ENCODE measurements at places on chromosomes 1 and 21.
A peak's percentile ranks its signal among the peaks of the same experiment; 100 is the strongest.

- no peak for DNase-seq
Measured at GRCh38 chr1:236204656-236205055, 62.3 kb downstream of the GPR137B start.

DNA sequence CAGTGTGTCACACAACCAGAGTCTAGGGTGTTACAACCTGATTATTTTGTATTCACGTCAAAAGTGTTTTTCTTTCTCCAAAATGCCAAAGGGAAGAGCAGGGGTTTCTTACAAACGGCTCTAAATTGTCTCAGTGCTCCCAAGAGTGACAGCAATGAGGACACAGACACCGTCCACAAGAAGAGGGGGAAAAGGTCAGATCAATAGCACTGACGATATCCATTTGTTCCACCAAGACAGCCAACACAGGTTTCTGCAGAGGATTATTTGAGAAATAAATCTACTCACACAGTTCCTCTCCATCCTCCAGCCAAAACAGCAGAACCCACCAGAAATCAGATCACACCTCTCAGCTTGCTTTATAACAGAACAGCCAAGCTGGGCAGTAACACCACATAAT, 193.9 kb downstream of the SEC16B start:
- DNase-seq, result no peak

GRCh38 chr1:154453574-154454352, 48.3 kb upstream of the TDRD10 start:
- DNase-seq, result no peak

DNA sequence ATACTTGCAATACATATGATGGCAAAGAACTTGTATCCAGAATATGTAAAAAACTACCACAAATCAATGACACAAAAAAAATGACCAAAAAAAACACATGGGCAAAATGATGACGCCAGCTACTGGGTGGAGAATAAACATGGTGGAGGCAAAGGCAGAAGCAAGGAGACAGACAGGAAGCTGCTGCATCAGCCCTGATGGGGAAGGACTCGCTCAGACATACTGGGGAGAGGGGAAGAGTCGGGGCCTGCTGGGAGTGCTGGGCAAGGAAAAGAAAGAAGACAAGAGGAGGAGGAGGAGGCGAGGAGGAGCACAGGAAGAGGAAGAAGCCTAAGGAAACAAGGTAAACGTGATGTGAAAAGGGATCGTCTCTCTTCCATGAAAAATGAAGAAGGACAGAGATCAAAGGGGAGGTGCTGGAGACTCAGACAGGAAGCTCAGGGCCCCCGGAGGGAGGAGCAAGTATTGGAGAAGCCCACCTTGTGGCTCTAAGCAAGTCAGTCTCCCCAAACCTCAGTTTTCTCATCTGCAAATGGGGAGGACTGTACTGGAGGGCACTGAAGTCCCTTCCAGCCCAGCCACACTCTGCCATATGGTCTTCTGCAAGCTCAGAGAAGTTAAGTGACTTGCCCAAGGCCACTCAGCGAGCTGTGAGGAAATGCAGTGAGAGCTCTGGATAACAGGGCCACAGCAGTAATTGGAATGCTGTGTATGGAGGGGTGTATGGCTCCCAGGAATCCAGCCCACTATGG, 24.2 kb downstream of the OLFML2B start:
- DNase-seq, result no peak

DNA sequence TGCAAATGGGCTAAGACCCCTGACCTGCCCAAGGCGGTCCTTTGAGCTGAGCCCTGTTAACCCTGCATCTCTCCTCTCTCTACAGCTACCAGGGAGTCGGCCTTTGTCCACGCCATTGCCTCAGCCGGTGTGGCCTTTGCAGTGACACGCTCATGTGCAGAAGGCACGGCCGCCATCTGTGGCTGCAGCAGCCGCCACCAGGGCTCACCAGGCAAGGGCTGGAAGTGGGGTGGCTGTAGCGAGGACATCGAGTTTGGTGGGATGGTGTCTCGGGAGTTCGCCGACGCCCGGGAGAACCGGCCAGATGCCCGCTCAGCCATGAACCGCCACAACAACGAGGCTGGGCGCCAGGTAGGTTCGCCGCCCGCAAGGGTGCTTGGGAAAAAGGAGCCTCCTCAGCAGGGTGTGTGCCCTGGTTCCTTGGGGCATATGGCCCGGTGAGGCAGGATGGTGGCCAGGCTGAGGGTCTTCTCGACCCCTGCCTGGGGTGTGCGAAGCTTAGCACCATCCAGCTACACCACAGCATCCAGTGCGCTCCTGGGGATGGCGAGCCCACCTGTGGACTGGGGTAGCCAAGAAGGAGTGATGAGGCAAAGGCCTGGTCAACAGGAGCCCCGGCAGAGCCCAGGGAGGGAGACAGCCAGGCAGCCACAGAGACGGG, 31.8 kb upstream of the ARF1 start:
- DNase-seq, result no peak

DNA sequence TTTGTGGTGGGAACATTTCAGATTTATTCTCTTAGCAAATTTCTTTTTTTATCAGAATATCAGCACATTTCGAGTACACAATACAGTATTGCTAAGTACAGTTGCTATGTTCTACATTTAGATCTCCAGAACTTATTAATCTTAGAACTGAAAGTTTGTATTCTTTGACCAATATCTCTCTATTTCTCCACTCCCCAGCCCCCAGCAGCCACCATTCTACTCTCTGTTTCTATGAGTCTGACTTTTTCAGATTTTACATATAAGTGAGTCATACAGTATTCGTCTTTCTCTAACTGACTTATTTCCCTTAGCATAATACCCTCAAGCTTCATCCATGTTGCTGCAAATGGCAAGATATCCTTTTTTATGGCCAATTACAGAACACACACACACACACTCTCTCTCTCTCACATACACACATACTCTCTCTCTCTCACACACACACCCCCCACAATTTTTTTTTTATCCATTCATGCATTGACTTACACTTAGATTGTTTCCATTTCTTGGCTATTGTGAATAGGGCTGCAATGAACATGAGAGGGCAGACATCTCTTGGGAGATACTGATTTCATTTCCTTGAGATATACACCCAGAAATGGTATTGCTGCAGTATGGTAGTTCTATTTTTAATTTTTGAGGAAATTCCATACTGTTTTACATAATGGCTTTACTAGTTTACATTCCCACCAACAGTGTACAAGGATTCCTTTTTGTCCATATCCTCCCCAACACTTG, 15.7 kb downstream of the RPTN start:
- DNase-seq, result no peak

DNA sequence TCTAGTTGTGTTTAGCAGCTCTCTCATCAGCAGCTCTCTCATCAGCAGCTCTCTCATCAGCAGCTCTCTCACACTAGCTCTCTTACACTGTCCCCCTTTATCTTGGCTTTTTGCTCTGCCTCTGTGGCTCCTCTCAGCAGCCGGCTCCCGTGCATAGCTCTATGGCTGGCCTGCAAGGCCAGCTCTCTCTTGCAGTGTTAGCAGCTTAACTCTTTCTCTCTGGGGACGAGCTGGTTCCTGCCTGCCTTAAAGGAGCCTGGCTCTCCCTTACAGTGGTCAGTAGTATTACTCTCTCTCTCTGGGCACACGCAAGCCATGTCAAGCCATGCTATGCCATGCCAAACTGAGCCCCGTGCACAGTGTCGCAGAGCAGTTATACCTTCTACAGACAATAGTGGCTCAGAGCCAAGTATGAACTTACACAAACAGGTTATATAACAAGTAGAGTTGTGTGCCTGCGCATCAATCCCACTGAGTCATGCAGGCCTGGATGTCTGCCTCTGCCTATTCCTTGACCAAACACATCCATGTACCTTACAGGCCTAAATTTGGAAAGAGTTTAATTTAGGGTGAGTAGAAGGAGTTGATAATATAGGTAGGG, 295.9 kb downstream of the TPR start:
- no peak for DNase-seq

GRCh38 chr1:165070675-165071074, 285.8 kb downstream of the LMX1A start:
- DNase-seq, result no peak

- DNase-seq, result peak; percentile 63
Measured at GRCh38 chr1:187645651-187646050, 816.9 kb downstream of the PLA2G4A start.

- DNase-seq, result peak; percentile 47
Measured at GRCh38 chr1:60234776-60235175, 161.2 kb upstream of the C1orf87 start.

DNA sequence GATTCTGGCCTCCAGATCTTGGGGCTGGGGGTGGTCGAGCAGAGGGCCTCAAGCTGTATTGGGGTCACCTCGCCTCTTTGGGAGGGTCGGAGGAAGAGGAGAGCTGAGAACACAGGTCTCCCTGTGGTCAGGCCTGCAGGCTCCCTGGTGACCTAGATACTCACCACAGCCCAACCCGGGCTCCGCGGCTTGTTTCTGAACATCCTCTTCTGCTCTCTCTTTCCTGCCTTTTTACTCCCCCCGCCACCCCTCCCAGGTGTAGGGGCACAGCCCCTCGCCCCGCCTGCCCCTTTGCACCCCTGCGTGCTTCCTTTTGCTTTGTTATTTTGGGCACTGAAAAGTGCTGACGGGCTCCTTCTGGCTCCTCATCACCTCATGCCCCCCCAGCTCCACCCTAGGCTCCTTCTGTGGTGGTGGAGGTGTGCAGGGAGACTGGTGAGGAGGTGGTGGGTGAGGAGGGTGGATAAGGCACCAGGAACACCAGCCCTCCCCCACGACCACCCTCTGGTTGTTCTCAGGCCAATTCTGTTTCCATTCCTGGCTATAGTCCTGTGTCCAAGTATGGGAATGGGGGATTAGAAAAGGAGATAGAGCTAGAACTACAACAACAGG, 10.6 kb upstream of the LINGO4 start:
- no peak for DNase-seq

DNA sequence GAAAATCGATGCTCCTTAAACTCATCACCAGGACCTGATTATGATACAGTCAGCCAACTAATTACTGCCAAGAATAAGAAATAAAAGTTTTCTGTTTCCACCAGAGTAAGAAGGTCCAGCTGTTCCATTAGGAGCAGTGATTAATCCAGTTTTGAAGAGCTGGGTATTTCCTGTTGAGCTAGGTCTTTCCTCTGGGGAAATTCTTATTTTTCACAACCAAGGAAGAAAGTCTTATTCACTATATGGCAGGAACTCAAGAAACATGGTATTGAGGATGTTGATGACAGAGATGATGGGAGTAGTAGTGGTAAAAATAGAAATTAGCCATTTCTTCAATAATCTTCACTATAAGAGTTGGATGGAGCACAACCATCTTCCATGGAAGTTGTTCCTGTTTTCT, 374.6 kb upstream of the RUNX1 start:
- DNase-seq, result no peak

GRCh38 chr1:156439036-156439776, 61.4 kb downstream of the MEF2D start:
- DNase-seq, result no peak

DNA sequence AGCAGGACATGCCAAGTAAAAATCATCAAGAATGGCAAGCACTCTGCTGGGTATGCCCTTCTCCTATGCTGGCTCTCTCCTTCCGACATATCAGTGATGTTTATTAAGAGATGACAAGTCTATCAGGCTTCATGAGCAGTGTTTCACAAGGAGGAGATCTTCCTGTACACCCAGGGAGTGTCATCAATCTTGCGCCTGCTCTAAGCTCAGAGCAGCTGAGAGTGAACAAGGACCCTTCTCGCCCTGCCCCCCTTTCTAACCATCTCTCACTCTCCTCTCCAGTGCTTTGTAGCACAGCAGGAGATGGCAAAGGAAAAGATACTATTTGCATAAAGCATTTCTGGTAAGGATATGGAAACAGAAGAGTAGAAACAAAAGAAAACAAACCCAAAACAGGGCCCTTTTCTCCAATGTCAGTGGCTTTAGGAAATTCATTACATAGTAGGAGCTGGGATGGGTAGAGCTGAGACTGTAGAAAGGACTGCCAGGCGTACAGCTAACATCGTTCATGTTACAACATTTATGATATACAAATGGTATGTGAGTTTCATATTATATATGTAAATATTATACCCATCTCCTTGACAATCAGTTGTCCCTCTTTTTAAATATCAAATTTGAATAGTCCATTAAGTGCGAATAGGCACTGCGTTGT, 201.7 kb downstream of the NUF2 start:
- DNase-seq, result no peak

- DNase-seq, result no peak
Measured at GRCh38 chr1:111998332-111998731, 8.9 kb upstream of the KCND3 start.

GRCh38 chr1:95679262-95679661, 445.3 kb downstream of the RWDD3 start:
- no peak for DNase-seq

- no peak for DNase-seq
Measured at GRCh38 chr1:47699492-47700235, 261.8 kb downstream of the FOXD2 start.

GRCh38 chr1:229989591-229990248, 77.3 kb upstream of the GALNT2 start:
- DNase-seq, result no peak

DNA sequence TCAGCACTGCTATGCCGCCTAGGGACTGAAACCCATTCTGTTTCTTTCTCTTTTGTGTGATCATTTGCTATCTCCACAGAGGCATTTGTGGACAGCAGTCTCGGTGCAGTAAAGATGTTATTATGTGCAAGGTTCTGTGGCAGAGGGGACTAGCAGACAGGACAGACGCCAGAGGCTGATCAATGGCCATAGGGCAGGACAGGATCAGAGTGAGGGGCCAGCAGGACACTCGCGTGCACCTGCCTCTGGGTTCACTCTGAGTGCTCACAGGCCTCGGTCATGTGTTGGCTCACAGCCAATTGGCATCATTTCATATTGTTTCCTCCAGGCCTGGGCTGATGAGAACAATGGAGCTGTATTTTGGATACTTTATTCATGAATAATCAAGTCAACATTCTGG, 212.6 kb downstream of the TGFB2 start:
- DNase-seq, result no peak

- DNase-seq, result no peak
Measured at GRCh38 chr1:45401524-45401923, 61.3 kb upstream of the MUTYH start.

GRCh38 chr1:85440612-85441011, 24.3 kb downstream of the DDAH1 start:
- DNase-seq, result no peak

GRCh38 chr1:215888159-215888558, 321.1 kb downstream of the KCTD3 start:
- peak; percentile 14 for DNase-seq

DNA sequence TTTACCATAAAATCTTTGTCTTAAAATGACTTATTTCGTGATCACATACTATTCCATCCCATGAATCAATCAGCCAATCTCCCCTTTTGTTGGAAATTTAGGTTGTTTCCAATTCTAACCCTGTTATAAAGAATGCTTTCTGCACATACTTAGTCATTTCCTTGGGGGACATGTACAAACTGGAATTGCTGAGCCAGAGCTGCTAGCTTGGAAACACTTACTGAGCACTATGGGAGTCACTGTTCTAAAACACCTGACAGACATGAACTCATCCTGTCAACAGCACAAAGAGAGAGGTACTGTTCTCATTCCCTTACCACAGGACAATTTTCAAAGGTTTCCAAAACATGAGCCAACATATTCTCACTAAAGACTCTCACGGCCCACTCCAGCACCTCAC, 32.1 kb downstream of the AK2 start:
- no peak for DNase-seq

Measured in NCI-H1694 (cell line).